Astrocyte (in vitro differentiated cells and primary cell): ENCODE measurements at places on chromosomes 16 and 17. TPM values are rescaled to one million over a fixed set of nuclear protein-coding genes. Genes with fewer than 3 reads are reported as not detected.

Gene NPIPB8
- not detected in 2 replicates for total RNA-seq

DNA sequence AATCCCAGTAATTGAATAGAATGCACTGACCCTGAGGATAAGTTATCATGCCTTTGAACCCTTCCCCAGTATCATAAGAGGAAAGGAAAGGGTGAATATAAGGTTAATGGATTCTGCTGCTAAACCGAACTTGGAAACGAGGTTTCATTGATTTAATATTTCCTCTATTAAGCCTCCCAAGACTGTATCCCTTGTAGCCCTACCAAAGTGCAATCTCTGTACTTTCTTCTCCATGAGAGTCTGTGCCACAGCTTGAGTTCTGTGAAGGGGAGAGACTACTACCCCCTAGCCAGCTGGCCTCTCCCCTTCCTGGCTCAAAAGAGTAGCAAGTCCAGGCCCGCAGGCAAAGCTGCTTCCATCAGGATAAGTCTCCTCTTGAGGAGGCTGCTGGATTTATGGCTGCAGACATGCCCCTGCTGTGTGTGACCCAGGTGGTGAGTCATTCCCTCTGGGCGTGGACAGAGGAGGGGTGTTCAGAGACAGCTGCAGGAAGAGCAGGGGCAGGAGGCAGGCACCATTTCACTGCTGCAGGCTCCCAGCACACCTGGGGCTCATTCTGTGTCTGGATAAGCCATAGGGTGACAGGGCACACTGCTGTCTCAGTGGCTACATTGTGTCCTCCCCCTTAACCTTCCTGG, 58.4 kb downstream of the TOM1L2 start:
- no peaks in the 10 kb centered on the region for H3K27me3 ChIP-seq
- H3K27ac ChIP-seq, result peak overlapping the region; percentile 44
- peaks cover 12% of the 10 kb centered on the region for H3K4me1 ChIP-seq

- H3K27ac ChIP-seq, result no peak overlapping the region
- H3K36me3 ChIP-seq, result no peaks in the 10 kb centered on the region
- peaks cover 13% of the 10 kb centered on the region for H3K4me1 ChIP-seq
- H3K4me3 ChIP-seq, result no peak overlapping the region
- DNase-seq, result no peak
- no peaks in the 10 kb centered on the region for H3K27me3 ChIP-seq
These were observed 54.1 kb downstream of the SOCS3 start for GRCh38 chr17:78305801-78306200.

- H3K4me1 ChIP-seq, result peaks cover 28% of the 10 kb centered on the region
- DNase-seq, result no peak
- no peaks in the 10 kb centered on the region for H3K27me3 ChIP-seq
- H3K27ac ChIP-seq, result no peak overlapping the region
- H3K36me3 ChIP-seq, result no peaks in the 10 kb centered on the region
- no peak overlapping the region for H3K4me3 ChIP-seq
These were observed 76.4 kb downstream of the CDH13 start for GRCh38 chr16:82703161-82703560.

DNA sequence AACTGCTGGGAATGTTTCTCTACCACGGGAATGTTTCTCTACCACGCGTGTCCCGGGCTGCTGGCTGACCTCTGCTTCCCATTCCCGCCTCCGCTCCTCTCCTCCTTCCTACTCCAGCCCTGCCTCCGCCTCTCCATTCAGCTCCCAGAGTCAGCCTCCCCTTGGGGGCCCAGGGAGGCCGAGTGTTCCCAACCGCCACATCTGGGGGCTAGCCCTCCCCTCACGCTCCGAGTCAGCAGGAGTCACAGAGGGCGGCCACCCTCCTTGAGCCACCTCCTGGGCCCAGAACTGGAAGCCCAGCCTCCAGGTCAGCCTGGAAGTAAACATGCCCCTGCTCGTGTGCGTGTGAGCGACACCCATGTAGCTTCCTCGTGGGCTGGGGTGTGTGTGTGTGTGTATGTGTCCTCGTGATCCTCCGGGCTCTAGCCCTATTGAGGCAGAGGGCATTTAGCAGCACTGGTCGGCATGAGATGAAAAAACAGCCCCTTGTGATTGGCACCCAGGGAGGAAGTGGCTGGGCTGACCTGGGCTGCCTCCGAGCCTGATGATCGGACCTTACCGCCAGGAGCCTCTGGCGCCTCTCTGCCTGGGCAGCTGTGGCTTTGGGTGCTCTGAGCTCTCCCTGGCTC, 7.3 kb downstream of the CYGB start:
- H3K36me3 ChIP-seq, result no peaks in the 10 kb centered on the region
- DNase-seq, result no peak
- no peaks in the 10 kb centered on the region for H3K27me3 ChIP-seq
- no peak overlapping the region for H3K4me3 ChIP-seq
- peak overlapping the region; percentile 66 for H3K27ac ChIP-seq
